ENCODE measurements at places on chromosomes 11 and 22.

DNA sequence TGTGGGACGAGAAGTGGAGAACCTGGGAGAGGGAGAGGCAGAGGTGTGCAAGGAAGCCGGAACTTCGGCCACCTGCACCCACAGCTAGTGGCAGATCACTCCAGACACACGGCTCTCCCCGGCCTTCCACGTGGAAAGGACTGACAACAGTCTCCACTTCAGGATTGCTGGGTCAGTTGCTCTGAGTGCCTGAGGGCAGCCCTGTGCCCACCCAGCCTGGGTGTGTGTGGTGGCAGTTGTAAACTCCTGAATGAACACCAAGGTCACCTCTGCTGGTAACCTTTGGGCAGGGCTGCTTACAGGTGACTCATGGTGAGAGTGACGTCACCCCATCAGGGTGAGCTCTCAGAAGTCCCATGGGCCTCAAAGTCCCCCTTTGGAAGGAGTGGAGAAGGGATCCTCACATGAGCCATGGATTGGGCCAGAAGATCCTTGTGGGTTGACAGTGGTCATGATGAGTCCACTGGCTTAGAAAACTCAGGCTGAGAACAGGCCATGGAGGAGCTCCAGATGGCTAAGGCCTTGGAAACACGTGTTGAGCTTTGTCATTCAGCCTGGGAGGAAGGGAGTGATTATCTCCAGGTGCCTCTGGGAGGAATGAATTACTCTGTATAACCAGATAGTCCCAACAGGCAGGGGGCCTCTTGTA is 71.3 kb downstream of the BCR start:
- no peak for DNase-seq

DNA sequence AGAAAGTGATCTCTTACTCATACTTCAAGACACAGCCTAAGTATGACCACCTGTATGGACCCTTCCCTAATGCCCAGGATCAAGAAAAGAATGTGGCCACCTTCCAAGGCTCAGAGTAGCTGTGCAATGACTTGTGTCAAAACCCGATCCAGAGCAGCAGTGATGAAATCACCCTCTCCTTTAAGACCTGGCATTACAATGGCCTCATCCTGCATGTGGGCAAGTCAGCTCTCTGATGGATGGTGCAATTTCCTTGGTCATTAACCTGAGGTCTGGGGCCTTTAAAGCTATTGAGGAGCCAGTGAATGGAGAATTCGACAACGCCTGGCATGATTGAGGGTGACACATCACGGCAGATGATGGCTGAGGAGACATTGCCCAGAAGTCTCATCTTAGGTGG is 9.1 kb upstream of the TUBA8 start:
- no peak for DNase-seq

- no peak for DNase-seq
Measured at GRCh38 chr11:27795955-27796861, 96.0 kb upstream of the BDNF start.

DNA sequence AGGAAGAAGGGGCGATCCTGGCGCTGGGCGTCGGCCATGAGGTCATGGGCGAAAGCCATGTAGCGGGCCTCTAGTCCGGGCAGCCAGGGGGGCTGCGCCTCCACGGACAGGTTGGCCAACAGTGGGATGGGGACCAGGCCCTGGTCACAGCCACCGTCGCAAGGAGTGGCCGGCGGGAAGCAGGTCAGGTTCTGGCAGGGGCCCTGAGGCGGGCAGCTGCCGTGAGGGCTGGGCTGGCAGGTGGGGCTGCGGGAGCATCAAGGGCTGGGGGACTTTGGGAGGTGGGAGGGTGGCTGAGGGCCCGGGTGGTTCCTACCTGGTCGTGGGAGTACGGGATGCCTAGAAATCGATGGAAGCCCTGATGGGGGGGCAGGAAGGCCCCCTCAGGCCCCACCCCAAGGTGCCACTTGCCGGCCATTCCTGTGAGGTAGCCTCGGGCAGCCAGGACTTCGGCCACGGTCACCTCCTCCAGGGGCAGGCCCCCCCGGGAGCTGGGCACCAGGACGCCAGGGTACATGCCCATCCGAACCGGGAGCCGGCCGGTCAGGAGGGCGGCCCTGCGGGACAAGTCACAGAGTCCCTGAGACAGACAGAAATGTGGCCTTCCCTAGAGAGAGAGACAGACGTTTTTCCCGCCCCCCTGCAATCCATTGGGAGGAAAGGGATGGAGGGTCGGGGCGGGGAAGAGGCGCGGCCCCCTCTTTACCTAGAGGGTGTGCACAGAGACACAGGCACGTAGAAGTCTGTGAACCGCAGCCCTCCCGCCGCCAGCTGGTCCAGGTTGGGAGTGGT is 906 bp downstream of the ARSA start:
- no peak for DNase-seq

DNA sequence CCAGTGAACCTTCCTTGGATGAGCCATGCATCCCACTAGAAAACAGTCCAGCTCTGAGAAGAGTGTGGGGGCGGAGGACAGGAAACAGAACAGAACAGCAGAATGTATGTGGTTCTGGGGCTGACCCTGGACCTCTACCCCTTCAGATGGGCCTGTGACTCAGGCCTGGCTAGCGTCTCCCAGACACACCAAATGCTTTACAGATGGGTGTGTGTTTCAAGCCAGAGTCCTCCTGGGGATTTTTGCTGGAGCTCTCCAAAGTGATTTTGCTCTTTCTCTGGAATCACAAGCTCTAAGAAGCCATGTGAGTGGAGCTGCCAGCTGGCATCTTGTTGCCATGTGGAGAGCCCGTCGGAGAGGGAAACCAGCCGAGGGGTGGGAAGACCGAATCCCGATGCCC is 13.2 kb upstream of the C1QTNF4 start:
- DNase-seq: no peak

GRCh38 chr11:105713696-105714095 is 103.8 kb downstream of the GRIA4 start:
- no peak for DNase-seq

- DNase-seq: peak; percentile 74
Measured at GRCh38 chr11:118608360-118609227, 1.2 kb downstream of the PHLDB1 start.

GRCh38 chr11:77558380-77558779 is 31.4 kb upstream of the AQP11 start:
- no peak for DNase-seq

DNA sequence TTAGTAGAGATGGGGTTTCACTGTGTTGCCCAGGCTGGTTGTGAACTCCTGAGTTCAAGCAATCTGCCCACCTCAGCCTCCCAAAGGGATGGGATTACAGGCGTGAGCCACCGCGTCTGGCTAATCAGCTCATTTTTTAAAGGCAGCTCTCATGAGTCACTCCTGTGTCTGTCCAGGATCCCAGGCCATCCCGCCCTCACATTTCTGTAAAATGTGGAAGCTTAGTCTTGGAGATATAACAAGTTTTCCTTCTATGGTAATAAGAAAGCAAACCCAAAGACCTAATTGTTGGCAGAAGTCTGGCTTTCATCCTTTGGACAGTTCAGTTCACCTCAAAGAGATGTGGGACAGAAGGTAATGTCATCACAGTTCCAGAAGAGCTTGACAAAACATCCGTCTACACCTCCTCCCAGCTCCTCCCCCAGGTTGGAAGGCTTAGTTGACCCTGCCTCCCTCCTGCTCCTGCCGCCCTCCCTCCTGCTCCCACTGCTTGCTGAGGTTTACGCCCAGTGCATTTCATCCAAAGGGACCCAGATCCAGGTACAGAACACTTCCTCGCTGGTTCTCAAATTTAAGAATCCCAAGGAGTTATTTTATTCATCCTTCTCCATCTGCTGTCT is 6.4 kb downstream of the DRD2 start:
- no peak for DNase-seq

- DNase-seq: no peak
Measured at GRCh38 chr11:68669301-68670090, 14.8 kb upstream of the GAL start.

- DNase-seq: no peak
Measured at GRCh38 chr22:17724241-17724640, 50.0 kb downstream of the BID start.

DNA sequence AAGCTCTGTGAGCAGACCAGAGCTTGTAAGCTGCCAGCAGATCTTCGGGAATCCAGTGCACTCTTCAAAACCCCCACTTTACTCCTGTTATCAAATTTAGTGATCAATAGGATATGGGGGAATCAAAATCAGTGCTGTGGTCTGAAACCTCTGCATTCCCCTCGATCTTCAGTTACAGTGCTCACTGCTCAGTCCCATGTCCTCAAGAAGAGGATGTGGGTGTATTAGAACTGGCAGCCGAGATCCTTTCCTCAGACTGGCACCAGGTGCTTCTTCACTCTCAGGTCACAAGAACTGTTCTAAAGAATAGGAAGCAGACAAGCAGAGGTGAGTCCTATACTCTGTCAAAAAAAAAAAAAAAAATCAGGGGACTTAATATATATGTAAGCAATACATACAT is 15.3 kb upstream of the MAML2 start:
- DNase-seq: no peak

DNA sequence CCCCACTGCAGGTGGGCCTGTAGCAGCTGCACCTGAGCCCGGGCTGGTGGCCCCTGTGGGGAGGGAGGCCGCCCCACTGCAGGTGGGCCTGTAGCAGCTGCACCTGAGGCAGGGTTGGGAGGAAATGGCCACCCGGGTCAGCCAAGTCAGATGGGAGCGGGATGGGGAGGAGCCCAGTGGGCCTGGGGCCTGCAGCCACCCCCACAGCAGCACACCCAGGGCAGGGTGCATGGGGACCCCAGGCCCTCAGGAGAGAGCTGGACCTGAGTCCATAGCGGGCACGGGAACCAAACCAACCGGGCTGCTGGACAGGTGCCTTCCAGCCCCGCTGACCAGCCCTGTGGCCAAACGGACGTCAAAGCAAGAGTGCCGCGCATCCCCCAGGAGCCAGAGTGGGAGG is 61.7 kb downstream of the BRD1 start:
- DNase-seq: no peak

- peak; percentile 17 for DNase-seq
Measured at GRCh38 chr22:19679522-19680101, 34.7 kb upstream of the SEPTIN5 start.

- DNase-seq: no peak
Measured at GRCh38 chr11:8768625-8769333, 86.2 kb downstream of the RPL27A start.

- no peak for DNase-seq
Measured at GRCh38 chr11:9868641-9869040, 204.8 kb downstream of the SWAP70 start.

GRCh38 chr22:24416611-24417010 is 10.8 kb upstream of the ADORA2A start:
- no peak for DNase-seq

DNA sequence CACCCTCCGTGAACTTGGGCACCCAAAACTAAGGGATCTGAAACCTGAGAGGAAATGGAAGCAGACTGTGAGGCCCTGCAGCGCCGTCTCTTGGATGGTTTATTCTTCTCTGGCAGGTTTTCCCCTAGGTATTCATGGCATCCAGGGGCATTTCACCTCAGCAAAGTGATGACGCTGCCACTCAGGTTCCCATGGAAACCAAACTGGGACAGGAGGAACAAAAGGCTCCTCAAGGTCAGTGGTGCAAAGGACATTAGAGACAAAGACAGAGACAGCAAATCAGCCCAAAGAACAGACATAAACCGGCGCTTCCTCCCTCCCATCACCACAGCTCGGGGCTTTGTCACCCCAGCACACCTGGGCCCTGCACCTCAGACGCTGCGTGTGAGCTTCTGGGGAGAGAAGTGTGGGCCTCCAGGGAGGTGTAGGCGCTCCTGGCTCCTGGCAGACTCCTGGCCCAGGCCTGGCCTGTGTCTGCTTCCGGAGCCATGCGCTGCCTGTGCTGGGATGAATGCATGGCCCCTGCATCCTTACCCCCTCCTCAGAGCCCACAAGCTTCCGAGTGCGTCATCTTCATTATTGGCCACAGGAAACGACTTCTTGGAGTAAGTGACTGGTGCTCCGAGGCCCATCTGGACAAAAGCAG is 5.9 kb downstream of the TP53AIP1 start:
- DNase-seq: no peak

DNA sequence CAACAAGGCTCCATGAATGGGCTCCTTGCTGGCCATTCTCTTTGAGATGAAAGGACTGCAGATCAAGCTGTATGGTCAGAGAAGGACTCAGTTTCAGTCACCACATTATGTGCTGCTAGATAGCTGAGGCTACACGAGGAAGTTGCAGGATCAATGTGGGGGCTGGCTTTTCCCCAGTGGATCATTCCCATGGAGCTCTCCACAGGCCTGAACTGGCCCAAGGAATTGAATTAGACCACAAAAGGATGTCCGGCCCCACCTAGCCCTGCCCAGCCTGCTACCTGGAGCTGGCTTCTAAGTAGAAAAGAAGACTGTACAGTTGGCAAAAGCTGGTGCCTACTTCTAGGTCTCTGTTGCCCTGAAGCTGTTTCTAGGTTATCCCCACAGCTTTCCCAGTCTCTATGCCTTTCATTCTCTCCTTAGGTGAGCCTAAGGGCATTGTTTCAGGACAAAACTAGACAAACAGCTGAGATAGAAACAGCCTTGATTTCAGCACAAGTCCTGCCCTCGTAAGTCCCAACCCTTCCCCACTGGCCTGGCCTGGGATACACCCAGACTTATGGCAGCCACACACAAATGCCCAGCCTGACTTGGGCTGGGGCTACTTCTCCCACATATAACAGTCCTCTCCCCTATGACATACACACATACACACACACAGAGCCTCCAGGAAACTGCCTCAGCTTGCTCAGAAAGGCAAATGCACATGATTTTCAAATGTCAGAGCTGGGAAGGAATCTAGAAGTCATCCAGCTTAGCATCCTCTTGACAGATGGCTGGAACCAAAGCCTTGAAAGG is 129.1 kb upstream of the NCAM1 start:
- DNase-seq: no peak

- DNase-seq: no peak
Measured at GRCh38 chr11:82992223-82992622, 79.5 kb downstream of the RAB30 start.

DNA sequence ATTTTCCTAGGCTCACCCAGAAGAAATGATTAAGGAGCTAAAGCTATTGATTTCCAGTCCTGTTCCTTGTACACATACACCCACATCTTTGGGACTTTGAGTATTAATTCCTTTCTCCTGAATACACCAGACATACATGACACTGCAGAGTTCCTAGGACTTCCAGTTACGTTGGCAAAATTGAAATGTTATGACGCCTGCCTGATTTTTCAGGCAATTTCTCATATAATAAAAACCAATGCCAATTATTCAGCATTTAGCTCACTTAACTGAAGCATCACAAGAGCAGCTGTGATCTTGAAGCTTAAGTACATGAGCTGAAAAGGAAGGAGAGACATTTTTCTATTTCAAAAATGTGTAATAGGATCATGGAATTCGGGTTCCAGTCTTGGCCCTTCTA is 4.5 kb downstream of the CLMP start:
- DNase-seq: no peak

DNA sequence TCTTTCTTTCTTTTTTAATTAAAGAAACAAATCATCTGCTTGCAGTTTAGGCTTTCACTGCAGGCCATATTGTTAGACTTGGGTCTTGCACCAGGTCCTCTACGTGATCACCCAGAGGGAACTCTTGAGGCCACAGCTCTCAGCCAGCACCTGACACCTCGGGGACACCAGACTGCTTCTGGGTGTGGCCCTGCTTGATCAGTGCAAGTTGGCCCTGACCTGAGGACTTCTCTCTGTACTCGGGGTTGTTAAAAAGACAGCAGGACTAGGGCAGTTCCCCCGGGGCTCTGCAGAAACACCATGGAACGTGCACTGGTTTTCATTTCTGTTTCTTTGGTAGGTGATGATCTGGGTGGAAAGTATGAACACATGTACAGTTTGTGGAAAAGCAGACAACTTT is 51.2 kb upstream of the MYO18B start:
- DNase-seq: no peak

- no peak for DNase-seq
Measured at GRCh38 chr11:15097411-15097810, 17.3 kb upstream of the INSC start.
